ENCODE measurements at places on chromosomes 6 and 20.

DNA sequence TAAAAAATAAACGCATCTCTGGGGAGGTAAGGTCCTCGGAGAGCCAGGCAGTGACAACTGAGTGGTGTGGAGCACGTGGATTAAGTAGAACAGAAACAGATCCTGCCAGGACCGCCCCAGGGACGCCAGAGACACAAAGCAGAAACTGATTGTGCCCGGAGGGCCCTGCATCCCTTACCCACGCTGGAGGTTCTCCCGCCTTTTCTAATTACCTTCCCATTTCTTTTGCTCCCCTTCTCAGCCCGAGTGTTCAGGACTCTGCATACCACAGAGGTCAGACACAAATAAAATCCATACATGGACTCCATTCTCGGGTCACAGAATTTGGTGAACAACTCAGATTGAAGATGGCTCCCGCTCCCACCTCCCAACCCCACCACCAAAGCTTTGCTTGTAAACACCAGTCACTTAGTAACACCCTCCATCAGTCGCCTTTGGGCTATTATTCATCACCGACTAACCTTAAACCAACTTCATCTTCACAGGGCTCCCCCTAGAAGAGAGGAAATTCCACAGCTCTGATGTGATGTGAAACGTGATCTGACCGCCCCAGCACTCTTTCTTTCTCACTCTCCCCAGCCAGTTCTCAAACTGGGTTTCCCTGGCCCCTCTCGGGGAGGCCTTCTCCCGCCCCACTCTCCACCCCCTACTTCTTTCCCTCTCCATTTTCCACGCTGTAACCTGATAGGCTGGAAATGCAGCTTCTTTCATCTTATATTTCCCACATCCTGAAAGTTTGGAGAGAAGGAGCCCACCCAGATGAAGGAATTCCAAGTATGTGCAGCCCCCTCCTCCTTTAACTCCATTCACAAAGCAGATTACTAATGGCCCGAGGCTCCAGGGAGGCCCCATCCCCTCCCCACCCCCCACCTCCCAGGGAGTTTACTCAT, 32.5 kb upstream of the PIM1 start:
- no peak for DNase-seq

DNA sequence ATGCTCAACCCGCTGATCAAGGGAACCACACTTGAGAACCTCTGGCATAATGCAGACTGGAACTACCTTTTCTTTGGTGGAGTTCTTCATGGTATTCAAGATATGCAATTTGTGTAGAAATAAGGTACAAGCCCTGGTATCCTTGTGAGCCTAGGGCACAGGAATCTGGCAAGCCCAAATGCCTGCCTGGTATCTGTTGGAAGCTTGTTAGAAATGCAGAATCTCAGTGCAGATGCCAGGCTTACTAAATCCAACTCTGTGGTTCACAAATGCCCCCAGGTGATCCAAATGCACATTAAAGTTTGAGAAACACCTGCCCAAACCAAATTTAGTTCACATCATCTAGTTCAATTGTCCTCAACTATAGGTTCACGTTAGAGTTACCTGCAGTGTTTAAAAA, 159.8 kb upstream of the LAMP5 start:
- no peak for DNase-seq

DNA sequence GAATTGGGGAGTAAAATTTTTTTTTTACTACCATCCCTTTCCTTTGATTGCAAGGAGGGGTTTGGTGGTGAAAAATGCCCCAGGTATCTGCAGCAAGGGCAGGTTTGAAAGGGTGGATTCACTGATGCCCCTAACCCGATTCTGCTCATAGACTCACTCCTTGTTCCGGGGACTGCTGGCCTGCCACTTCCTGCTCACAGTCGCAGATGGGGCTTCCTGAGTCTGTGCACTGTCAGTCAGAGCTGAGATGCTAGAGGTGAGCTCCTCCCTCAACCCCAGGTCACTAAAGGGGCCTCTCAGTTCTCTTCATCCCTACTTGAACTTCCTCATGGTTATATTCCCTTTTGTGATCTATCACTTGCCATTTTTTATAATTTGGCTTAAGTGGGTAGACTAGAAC, 357.9 kb downstream of the FARS2 start:
- DNase-seq, result no peak

GRCh38 chr20:33312583-33312982, 29.6 kb downstream of the BPIFB1 start:
- no peak for DNase-seq

- DNase-seq, result no peak
Measured at GRCh38 chr6:31842053-31842452, 14.5 kb downstream of the HSPA1B start.

- DNase-seq, result no peak
Measured at GRCh38 chr20:52279706-52280105, 88.1 kb upstream of the ZFP64 start.

DNA sequence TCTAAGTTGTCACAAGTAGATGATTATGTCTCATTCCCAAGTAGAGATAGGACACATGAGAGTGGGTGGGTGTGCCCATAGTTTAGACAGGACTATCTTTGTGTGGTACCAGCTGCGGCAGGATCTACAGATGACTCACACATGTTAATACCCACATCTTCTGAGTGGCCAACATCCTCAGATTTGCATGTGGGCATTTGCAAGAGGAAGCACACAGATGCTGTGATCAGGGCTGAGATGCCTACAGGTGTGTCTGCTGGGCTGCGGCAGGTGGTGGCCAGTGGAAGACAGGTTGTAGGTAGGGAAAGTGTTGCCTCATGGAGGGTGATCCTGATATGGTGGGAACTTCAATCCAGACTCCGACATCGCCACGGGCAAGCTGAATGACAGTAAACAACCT, 50.8 kb downstream of the UTRN start:
- no peak for DNase-seq

DNA sequence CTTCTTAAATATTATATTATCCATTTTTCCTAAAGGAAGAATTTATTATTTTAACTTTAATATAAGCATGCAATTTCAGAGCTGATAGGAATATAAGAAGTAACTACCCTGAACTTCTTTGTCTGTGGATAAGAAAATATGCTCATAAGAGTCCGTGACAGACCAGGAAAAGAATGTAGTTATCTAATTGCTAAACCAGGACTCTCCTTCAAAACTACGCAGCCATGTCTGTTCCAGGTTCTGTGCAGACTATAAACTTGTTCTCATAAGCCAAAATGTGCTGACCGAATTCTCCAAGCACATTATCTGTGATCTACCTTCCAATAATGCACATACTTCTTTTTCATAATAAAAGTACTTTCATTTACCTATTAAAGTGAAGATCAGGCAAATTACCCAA, 116.5 kb downstream of the TRDN start:
- DNase-seq, result no peak

DNA sequence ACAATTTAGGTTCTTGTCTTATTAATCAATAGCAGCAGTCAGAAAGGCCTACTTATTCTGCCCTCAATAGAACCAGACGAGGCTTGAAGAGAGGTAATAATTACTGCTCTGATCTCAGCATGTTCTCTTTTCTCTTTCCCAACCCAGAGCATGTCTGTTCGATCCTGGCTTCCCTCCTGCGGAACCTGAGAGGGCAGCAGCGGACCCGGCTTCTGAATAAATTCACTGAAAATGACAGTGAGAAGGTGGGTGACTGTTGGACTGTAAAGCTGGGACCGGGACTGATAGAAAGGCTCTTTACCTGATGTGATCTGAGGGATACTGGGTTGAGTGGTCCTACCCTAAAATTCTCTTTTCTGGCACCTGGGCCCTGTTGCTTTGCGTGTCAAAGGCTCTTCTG, 63.0 kb upstream of the VSTM2L start:
- no peak for DNase-seq

DNA sequence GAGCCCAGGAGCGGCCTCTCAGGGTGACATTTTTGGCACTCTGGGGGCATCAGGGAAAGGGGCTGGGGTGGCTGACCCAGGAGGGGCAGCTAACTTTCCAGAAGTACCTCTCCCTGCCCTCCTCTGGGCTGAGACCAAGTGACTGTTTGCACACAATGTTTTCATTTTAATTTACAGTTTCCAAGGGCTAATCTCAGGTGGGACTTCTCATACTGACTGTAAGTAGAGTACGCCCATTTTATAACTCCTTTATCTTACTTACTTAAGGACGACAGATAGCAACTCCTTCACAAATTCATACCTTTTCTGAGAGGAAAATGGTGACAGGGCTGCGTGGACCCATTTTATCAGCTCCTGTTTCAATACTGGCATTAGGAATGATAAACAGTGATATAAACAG, 172.9 kb upstream of the EXOC2 start:
- no peak for DNase-seq

GRCh38 chr20:41044409-41045062, 15.9 kb downstream of the TOP1 start:
- no peak for DNase-seq

DNA sequence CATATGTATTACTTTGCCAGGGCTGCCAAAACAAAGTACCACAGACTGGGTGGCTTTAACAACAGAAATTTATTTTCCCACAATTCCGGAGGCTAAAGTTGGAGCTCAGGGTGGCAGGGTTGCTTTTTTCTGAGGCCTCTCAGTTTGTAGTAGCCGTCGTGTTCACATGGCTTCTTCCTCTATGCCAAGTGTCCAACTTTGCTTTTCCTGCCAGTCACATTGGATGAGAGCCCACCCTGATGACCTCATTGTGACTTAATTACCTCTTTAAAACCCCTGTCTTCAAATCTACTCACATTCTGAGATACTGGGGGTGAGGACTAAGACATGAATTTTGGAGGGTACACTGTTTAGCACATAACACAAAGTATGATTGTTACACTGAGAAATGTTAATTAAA, 9.9 kb upstream of the ECT2L start:
- DNase-seq, result no peak

DNA sequence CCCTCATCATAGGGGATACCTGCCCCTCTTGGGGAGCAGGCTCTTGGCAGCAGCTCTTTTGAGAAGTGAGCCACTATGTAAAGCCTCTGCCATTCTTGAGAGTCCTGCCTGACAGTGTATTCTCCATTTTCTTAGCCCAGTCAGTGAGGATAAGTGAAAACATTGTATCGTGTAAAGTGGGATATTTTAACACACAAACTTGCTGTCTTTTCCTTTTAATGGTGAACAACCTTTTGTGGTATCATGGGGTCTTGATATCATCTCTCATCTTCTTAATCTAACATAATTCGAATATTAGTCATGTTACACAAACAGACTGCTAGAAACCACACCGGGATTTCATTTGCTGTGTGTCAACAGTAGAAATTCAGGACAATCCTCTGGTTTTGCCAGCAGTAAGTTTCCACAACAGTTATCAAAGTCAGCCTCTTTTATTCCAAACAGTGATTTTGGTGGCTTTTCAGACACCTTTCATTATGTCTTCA, 136.2 kb downstream of the HIVEP1 start:
- DNase-seq, result no peak

DNA sequence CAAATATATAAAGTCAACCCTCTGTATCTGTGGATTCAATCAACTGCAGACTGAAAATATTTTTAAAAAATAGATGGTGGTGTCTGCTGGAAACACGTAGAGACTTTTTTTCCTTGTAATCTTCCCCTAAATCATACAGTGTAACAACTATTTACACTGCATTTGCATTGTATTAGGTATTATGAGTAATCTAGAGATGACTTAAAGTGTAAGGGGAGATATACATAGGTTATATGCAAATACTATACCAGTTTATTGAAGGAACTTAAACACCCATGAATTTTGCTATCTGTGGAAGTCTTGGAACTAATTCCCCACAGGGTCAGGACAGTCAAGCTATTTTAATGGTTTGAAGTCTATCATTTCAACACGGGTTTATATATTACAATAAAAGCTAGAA, 10.2 kb downstream of the HDAC2 start:
- DNase-seq, result no peak

DNA sequence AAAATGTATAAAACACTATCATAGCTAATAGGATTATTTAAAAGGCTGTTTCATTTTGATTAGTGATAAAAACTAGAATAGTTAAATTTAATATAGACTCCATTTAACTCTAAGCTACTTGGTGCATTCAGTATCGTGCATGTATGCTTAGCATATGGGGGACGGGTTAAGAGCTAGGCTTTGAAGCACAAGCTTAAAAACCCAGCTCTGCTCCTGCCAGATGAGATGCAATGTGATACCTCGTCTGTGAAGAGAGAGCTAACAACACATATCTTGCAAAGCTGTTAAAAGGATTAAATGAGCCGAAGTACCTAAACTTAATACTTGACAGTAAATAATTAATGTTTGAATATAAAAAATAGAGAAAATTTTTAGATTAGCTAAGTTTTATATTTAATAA, 42.2 kb downstream of the DTNBP1 start:
- no peak for DNase-seq

DNA sequence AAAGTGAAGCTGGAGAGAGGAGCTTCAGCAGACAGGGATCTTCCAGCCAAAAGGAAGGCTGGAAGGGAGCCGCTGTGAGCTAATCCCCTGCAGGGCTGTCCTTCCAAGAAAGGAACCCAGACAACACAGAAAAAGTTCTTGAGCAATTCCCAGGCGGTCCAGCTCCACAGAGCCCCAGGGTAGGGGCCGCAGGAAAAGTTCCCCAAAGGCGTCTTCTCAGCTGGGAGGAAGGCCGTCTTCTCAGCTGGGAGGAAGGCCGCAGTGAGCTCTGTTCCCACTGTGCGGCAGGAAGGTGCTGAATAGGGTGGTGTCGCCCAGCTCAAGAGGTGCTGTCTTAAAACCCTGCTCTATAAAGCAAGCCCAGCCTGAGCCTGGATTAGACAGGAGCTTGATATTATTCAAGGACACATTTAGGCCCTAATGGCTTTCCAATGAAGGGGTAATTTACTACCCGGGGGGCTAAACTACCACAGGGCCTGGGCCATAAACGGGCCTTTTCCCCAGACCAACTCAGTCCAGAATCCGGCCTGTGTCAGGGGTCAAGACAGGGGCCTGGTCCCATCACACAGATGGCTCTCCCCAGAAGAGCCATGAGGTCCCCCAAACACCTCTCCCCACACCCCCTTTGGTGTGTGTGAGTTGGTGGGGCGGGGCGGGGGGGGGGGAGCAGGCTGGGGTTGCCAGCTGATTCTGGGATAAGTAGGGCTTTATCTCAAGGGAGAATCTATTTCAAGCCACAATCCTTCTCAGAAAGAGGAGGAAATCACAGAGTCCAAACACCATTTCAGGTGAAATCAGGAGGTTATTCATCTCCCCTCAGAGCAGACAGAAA, 103.6 kb downstream of the NOL4L start:
- DNase-seq, result no peak

GRCh38 chr20:62741701-62742491, 33.3 kb downstream of the NTSR1 start:
- no peak for DNase-seq

- no peak for DNase-seq
Measured at GRCh38 chr6:16136091-16136490, 7.2 kb downstream of the MYLIP start.

DNA sequence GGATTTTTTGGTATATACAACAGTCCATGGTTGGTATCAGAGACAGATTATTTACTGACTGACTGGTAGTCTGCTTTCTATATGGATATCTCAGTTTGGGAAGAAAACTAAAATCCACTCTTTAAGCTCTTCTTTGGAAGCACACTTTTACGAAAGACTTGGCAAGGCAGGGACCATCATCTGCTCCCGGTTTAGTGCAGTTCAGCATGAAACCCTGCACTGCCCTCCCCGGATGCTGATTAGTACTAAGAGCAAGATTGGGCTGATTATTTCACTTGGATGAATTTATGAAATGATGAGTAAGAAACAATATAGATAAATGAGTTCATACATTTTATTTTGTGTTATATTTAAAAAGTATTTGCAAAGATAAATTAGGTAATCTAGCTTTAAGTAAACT, 56.3 kb downstream of the RGS17 start:
- no peak for DNase-seq

All from Panc1 (cell line).